Heart right ventricle (tissue), 16 donors: ENCODE measurements at places on chromosomes 13 and 19. TPM values are rescaled to one million over a fixed set of nuclear protein-coding genes. Genes with fewer than 3 reads are reported as not detected.
A peak's percentile ranks its signal among the peaks of the same experiment; 100 is the strongest.

GRCh38 chr13:50643060-50643459, 200.4 kb downstream of the DLEU7 start:
- H3K36me3 ChIP-seq: no peaks in the 10 kb centered on the region
- H3K4me1 ChIP-seq: no peaks in the 10 kb centered on the region
- no peaks in the 10 kb centered on the region for H3K27me3 ChIP-seq
- no peak overlapping the region for H3K27ac ChIP-seq

DNA sequence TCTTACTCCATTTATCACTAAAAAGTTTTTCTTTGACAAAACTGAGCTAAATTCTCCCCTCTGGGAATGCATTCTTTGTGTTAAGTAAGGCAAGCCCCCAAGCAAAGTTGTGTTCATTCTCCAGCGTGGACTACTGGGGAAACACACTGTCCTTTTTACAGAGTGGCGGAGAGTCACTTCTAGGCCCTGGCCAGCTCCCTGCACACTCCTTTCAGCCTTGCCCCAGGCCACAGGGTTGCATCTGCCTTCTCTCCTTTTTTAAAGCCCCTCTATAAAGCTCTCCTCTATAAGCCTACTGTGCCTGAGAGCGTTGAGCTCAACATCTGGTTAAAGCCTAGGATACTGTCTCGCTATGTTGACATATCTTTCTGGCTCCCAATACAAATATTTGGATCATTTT, 803.4 kb downstream of the PCDH17 start:
- no peak overlapping the region for H3K27ac ChIP-seq
- no peak for DNase-seq
- H3K4me3 ChIP-seq: no peak overlapping the region

- H3K4me1 ChIP-seq: no peaks in the 10 kb centered on the region
- DNase-seq: no peak
- no peaks in the 10 kb centered on the region for H3K36me3 ChIP-seq
Observed at GRCh38 chr13:78020861-78021260, 102.2 kb upstream of the EDNRB start.

DNA sequence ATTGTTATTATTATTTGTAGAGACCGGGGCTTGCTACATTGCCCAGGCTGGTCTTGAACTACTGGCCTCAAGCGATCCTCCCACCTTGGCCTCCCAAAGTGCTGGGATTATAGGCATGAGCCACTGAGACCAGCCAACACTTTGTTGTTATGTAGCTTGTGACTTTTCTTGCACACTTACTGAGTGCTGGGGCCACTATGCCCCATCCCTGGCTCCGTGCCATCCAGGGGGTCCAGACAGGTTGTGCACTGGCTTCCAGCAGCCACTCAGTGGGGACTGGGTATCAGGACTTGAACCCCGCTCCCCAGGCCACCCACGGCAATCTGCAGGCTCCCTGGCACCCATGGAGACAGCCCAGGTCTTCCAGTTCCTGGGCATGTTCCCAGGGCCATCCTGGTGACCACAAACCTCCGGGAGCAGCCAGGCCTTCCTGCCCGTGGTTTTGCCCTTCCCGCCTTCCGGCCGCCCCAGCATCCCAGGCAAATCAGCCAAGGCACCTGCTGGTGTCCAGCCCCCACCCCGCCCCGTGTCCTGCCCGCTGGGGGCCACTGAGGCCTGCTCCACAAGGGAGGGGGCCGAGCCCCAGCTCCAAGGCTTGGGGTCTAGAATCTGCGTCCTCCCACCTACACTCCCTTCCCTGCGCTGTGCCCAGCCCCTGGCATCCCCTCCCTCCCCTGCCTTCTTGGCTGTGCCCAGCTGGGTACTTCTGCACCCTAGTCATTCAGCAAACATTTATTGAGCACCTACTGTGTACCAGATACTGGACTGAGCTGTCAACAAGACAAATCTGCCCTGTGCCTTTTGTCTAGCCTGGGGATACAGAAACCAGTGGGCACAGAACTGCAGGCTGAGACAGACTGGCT, 23.7 kb upstream of the SEMA6B start:
- peaks cover 18% of the 10 kb centered on the region for H3K4me1 ChIP-seq
- H3K27ac ChIP-seq: no peak overlapping the region
- peaks cover 63% of the 10 kb centered on the region for H3K27me3 ChIP-seq
- no peak for DNase-seq
- no peak overlapping the region for H3K4me3 ChIP-seq
- no peaks in the 10 kb centered on the region for H3K36me3 ChIP-seq

DNA sequence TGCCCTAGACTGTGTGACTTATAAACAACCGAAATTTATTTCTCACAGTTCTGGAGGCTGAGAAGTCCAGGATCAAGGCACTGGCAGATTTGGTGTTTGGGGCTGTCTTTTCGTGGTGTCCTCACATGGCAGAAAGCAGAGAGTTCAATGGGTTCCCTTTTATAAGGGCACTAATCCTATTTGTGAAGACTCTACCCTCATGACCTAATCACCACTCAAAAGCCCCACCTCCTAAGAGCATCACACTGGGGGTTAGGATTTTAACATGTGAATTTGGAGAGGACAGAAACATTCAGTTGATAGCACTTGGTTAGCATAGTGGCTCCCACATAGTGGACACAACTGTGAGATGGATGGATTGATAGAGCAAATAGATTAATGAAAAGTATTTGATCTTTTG, 21.5 kb upstream of the GPR18 start:
- no peak for DNase-seq
- H3K4me1 ChIP-seq: peaks cover 11% of the 10 kb centered on the region
- no peaks in the 10 kb centered on the region for H3K27me3 ChIP-seq
- no peak overlapping the region for H3K4me3 ChIP-seq
- no peak overlapping the region for H3K27ac ChIP-seq

DNA sequence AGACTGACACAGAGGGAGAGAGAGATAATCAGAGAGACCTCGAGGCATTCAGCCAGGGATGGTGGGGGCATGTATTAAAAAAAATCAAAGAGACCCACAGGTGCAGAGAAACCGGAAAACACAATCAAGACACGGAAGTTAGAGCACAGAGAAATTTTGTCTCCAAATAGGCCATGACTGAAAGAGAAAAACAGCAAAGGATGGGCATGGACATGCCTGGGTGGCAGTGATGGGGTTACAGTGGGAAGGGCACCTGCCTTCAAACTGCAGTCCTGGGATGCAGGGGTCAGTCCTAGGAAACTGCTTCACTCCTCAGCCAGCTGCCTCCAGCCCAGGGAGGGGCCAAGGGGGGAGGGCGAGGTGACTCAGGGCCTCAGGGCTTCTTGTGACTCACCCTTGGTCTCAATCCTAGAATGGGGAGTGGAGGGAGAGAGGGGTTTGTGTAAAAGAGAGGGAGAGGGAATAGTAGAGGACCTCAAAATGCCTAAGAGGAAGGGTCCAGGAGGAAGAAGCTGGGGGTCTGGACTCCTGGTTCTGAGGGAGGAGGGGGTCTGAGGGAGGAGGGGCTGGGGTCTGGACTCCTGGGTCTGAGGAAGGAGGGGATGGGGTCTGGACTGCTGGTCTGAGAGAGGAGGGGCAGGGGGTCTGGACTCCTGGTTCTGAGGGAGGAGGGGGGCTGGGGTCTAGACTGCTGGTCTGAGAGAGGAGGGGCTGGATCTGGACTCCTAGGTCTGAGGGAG, 3.6 kb upstream of the KCNN4 start:
- no peak overlapping the region for H3K27ac ChIP-seq
- peaks cover 6% of the 10 kb centered on the region for H3K4me1 ChIP-seq
- H3K36me3 ChIP-seq: no peaks in the 10 kb centered on the region
- H3K4me3 ChIP-seq: no peak overlapping the region
- peaks cover 19% of the 10 kb centered on the region for H3K27me3 ChIP-seq
- DNase-seq: no peak

- H3K4me3 ChIP-seq: no peak within 1 kb of the TSS
- no peak within 1 kb of the TSS for H3K27ac ChIP-seq
- peaks cover 62% of the 10 kb centered on the region for H3K27me3 ChIP-seq
- H3K36me3 ChIP-seq: no peaks in the 10 kb centered on the region
- H3K4me1 ChIP-seq: no peaks in the 10 kb centered on the region
Observed at GRCh38 chr19:50969413-50969760, at the start of gene KLK6. Gene KLK6, minus strand, starts transcription at chr19:50969591. Its CDS starts 1,487 bp downstream, at chr19:50968104.

- DNase-seq: no peak
- H3K27ac ChIP-seq: no peak overlapping the region
- no peak overlapping the region for H3K4me3 ChIP-seq
- no peaks in the 10 kb centered on the region for H3K36me3 ChIP-seq
- H3K27me3 ChIP-seq: peaks cover 6% of the 10 kb centered on the region
Observed at GRCh38 chr13:73194310-73194709, 135.5 kb downstream of the KLF5 start.

GRCh38 chr19:41997851-41998229, 3.8 kb upstream of the ATP1A3 start:
- H3K4me3 ChIP-seq: no peak overlapping the region
- H3K27ac ChIP-seq: no peak overlapping the region
- peaks cover 80% of the 10 kb centered on the region for H3K27me3 ChIP-seq

GRCh38 chr19:52621376-52621775, 16.8 kb downstream of the ZNF83 start:
- H3K36me3 ChIP-seq: no peaks in the 10 kb centered on the region
- H3K27me3 ChIP-seq: no peaks in the 10 kb centered on the region
- H3K4me1 ChIP-seq: no peaks in the 10 kb centered on the region
- no peak overlapping the region for H3K27ac ChIP-seq
- no peak overlapping the region for H3K4me3 ChIP-seq

- peaks cover 4% of the 10 kb centered on the region for H3K36me3 ChIP-seq
- no peak overlapping the region for H3K4me3 ChIP-seq
- no peaks in the 10 kb centered on the region for H3K27me3 ChIP-seq
Observed at GRCh38 chr19:46728208-46728607, 11.3 kb upstream of the PRKD2 start.

DNA sequence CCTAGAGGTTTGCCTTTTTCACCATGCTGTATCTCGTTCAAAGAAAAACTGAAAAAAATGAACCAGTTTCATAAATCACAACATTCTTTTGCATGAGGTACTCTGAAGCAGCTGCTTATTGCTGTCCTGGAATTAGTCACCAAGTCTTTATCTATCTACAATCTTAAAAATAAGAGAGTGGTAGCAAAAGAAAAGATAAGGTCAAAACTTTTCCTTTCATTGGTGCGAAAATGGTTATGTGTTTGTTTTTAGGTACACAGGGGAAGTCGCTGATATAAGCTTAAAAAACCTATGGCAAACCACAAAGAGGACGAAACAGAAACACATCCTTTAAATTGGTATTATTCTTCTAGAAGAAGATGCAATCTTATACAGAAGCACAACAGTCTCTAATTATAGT, 20.7 kb downstream of the OBI1 start:
- H3K4me3 ChIP-seq: no peak overlapping the region
- H3K36me3 ChIP-seq: peaks cover 96% of the 10 kb centered on the region
- no peak for DNase-seq
- no peak overlapping the region for H3K27ac ChIP-seq
- no peaks in the 10 kb centered on the region for H3K4me1 ChIP-seq

- H3K4me1 ChIP-seq: no peaks in the 10 kb centered on the region
- no peak overlapping the region for H3K4me3 ChIP-seq
- no peaks in the 10 kb centered on the region for H3K27me3 ChIP-seq
- no peak overlapping the region for H3K27ac ChIP-seq
- H3K36me3 ChIP-seq: no peaks in the 10 kb centered on the region
Observed at GRCh38 chr13:84032116-84032515, 149.8 kb upstream of the SLITRK1 start.

- H3K4me1 ChIP-seq: peaks cover 19% of the 10 kb centered on the region
- DNase-seq: peak; percentile 88
- peak within 1 kb of the TSS; percentile 95 for H3K27ac ChIP-seq
- peak within 1 kb of the TSS; percentile 67 for H3K4me3 ChIP-seq
Observed at GRCh38 chr19:37506387-37507166, at the start of gene ZNF793. Gene ZNF793, plus strand, starts transcription at chr19:37506939. Its CDS starts 16,501 bp downstream, at chr19:37523440.

DNA sequence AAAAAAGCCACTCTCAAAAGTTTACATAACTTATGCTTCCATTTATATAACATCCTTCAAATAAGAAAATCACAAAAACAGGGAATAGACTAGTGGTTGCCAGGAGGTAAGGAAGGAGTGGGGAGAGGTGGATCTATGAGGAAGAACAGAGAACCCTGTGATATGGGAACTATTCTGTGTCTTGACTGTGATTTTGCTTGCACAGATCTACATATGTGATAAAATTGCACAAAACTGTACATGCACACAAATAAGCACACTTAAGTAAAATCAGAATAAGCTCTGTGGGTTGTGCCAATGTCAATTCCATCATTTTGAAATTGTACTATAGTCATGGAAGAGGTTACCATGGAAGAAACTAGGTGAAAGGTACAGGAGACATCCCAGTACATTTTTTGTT, 121.6 kb upstream of the SGCG start:
- H3K36me3 ChIP-seq: no peaks in the 10 kb centered on the region
- H3K27ac ChIP-seq: no peak overlapping the region
- H3K27me3 ChIP-seq: no peaks in the 10 kb centered on the region
- DNase-seq: no peak
- no peaks in the 10 kb centered on the region for H3K4me1 ChIP-seq

DNA sequence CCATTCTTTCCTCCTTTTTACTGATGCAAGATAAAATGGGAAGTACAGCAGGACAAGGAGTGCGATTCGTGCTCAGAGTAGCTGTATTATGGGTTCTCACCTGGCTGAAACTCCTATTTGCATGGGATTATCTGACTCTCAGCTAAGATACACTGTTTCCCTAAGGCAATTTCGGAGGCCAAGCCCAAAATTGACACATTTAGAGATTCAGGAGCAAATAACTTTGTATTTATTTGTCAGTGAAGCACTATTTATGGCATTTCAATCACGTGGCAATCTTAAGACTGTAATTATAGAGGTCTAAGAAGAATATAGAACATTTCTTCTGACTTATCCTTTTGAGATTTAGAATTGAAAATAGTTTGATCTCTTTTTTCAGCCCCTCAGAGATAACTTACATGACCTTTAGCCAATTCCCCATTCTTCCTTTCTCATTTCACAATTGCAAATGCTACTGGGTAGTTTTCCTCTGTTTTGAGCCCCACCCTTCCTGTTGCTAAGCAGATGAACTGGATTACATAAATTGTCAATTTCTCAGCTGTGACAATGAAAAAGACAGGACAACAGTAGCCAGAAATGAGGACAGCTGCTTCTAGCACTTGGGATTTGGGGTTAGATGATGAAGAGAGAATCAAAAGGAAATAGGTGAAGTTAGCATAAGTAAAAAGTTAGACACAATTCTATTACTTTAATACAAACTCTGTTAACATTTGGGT, 122.7 kb upstream of the FRY start:
- H3K27me3 ChIP-seq: no peaks in the 10 kb centered on the region
- H3K36me3 ChIP-seq: no peaks in the 10 kb centered on the region
- peaks cover 17% of the 10 kb centered on the region for H3K4me1 ChIP-seq
- peak overlapping the region; percentile 60 for H3K27ac ChIP-seq
- no peak overlapping the region for H3K4me3 ChIP-seq

- H3K27ac ChIP-seq: no peak overlapping the region
- H3K27me3 ChIP-seq: no peaks in the 10 kb centered on the region
Observed at GRCh38 chr13:72255908-72256307, 388.9 kb upstream of the DACH1 start.

- H3K27ac ChIP-seq: no peak overlapping the region
- H3K27me3 ChIP-seq: no peaks in the 10 kb centered on the region
- peak overlapping the region; percentile 35 for H3K4me3 ChIP-seq
- DNase-seq: no peak
Observed at GRCh38 chr19:14672188-14672872, 2.3 kb downstream of the ADGRE3 start.

The SHC2 gene
- total RNA-seq: 13.1 TPM

The C19orf33 gene
- total RNA-seq: 3.8 TPM

The MYO16 gene
- 1.3 TPM for total RNA-seq
